ENCODE measurements at places on chromosomes 4 and X.

GRCh38 chr4:164027805-164028204, 533.3 kb downstream of the TMA16 start:
- DNase-seq: no peak

- no peak for DNase-seq
These were observed 90.6 kb downstream of the TSPAN7 start for GRCh38 chrX:38651625-38652601.

DNA sequence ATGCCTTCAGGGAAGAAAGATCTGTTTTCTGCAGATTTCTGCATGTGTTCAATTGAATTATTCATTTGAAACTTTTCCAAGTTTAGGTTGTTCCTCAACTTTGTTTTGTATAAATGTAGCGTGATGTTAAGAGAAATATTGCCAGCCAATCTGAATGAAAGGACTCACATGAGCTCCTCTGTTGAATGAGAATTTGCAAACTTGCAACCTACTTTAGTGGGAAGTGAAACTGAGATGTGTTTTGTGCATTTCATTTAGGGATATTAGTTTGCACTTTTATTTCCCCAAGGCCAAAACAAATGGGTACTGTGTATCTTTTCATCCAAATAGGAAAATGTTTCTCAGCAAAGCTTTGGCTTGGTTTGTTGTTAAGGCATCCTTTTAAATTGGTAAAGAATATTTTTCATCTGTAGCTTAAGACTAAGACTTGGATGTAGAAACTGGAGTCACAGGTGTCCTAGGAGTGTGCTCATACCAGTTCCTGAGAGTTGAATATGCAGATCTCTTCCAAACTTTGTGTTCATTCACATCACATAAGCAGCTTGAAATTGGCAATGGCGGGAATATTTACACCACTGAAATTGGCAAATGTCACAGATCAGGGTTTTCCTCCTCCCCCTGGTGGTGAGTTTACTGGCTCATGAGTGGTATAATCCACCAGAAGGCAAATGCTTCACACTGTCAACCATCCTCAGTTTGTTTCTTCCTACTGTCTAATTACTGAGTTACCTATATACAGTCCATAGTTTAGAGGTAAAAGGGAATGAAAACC, 193.6 kb upstream of the BANK1 start:
- no peak for DNase-seq

DNA sequence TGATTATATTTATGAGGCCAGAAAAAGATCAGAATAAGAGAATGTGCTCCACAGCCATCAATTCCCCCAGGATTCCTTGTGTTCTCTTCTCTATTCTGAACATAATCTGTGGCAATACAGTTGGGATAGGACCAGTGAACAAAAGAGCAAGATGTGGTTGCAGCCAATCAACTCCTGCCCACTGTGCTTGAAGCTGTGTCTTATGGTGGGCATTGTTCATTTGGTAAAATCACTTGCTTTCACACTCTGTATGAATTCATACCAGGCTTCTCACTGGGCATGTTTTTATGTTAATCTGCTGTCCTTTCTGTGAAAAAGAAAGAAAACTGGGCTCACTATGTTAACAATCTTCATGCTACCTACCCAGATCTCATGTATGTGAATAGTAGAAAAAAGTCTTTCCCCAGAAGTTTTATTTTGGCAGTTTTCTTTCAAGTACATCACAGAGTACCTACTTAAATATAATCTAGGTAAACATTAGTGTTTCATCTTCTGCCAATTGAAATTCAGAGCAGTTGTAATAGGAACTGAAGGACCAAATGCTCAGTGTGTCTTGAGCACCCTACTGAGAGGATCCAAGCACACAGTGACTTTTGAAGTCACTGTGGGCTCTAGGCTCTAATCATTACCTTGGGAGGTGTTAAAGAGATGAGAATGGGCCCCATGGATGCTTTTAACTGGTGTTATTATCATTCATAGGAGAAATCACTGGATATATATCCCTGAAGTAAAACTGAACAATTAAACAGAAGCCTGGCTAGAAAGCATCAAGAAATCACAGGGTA, 429.2 kb upstream of the TRAM1L1 start:
- no peak for DNase-seq

- DNase-seq: no peak
These were observed 18.0 kb downstream of the SHISA3 start for GRCh38 chr4:42415281-42415680.

DNA sequence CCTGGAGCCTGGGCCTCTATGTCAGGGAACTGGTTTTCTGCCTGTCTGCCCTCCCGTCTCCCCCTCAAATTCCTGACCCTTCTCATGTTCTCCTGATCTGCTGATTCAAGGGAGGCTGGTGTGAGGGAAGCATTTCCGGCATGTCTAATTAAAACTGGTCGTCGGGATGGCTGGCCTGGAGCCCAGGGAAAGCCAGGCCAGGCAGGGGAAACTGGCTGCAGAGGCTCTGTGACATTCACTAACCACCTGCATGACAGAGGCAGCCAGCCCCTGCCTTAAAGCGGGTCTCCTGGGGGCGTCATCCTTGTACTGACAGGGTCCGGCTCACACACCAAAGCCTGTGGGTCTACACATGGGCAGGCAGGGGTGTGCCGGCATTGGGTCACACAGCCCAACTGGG, 35.2 kb downstream of the ABLIM2 start:
- no peak for DNase-seq

DNA sequence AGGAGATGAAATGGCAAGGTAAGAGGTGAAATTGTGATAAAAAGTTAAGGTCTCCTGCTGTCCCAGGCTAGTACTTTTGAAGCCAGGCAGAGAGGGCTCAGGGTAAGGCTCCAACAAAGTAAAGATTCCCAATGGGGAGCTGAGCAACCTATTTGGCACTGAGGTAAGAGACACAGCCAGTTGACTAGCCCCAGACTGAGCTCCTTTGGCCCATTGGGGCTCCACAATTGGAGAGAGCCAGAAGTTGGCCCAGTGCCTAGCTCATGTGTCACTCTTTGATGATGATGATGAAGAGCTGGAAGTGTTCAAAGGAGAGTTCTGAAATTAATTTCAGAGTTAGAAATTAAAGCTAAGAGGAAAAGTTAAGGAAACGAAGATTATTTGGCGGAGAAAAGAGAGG, 94.6 kb downstream of the RLIM start:
- DNase-seq: no peak
